Effector CD4-positive, alpha-beta T cell (primary cell): ENCODE measurements at places on chromosomes 2 and 18.

GRCh38 chr2:104050656-104051242 lies 803.2 kb upstream of the POU3F3 start:
- DNase-seq = no peak

GRCh38 chr2:45895241-45895861 lies 243.9 kb downstream of the PRKCE start:
- DNase-seq = no peak

DNA sequence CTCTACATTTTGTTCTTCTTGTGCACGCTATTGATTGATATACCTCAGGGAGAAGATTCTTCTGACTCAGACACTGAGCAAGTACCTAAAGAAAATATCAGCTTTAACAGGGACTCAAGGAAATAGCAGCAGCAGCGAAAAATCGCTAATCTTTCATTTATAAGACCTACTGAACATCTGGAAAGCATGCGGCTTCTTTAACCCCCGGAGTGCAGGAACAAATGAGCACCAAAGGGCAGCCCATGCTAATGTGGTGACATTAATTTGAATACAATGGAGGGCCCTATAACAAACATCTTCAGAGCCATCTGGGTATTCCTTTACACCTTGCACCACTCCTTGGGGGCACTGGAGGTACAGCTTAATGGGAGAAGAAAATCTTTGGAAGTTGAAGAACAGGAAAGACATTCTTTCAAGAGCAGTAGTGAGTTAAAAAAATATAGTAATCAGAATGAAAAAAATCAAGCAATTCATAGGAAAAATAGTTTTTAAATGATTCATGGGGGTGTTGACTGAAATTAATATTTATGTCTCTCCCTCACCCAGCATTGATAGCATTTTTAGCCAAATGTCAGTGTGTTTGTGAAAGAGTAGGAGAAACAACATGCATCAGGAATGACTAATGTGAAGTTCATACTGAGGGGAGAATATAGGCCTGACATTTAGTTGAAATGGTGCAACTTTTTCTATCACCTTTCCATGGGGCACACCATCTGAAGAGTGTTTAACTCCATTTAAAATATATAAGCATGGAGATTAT lies 281.7 kb downstream of the HRH4 start:
- no peak for DNase-seq

DNA sequence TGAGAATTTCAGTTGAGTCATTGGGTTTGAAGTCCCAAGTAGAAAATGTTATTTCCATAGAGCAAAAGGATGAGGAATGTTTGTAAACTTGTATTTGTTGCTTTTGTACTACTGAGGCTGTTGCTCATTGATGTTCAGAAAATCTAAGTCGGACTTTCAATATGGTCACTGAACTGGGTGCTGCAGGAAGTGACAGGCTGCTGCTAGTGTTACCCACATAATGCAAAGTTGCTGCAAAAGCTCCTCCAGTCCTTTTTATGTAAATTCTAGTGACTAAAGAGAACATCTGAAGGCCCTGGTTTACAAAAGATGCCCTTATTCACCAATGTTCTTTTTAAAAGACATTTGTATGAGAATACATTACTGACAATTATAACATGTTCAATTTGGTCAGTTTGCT lies 131.1 kb upstream of the FAM98A start:
- no peak for DNase-seq

DNA sequence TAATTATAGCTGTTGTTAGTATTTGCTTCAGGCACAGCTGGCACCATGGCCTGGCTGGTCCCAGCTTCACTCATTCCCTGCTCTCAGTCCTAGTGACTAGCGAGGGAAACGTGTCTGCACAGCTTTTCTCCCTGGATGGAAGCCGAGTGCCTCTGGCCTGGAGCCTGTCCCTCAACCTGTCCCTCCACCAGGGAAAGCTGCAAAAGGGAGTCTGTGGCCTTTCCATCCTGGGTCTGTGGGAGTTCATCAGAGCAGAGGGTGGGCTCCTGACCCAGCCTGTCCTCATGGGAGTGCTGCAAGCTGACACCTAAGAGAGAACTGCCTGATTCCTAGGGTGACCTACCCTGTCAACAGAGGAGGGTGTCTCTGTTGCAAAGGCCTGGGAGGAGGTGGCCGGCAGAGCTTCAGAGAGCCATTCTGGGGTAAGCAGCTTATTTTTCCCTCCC lies 118.3 kb downstream of the CAPN13 start:
- no peak for DNase-seq

- DNase-seq = no peak
Observed at GRCh38 chr2:227717687-227718567, at the start of gene SLC19A3. Gene SLC19A3, minus strand, starts transcription at chr2:227718028. Its CDS starts 15,710 bp downstream, at chr2:227702318.

DNA sequence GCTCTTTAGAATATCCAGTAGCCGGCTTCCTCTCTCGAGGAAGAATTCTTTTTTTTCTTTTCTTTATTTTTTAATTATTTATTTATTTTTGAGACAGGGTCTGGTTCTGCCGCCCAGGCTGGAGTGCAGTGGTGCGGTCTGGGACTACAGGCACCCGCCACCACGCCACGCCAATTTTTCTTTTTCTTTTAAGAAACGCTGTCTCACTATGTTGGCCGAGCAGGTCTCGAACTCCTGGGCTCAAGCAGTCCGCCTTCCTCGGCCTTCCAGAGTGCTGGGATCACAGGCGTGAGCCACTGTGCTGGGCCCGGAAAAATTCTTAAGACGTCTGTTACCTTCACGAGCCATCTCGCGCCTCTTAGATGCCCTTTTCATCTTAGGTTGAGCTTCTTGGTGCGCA lies 931 bp upstream of the TMEM131 start:
- no peak for DNase-seq

- no peak for DNase-seq
Observed at GRCh38 chr18:58800582-58800981, 64.1 kb upstream of the ZNF532 start.

DNA sequence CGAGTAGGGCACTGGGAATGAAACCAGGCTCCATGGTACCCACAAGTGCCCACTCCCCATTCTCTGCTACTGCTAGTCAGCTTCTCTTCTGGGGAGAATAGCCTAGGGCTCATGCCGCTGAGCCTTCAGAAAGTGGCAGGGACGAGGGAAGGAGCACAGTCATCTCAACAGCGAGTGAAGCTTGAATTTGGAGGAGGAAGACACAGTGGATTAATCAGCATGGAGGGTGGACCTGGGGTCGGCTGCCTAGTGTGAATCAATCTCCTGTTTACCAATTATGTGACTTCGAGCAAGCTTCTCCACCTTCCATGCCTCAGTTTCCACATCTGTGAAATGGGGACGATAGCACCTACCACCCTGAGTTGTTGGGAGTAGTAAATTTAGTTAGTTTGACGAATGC lies 157.0 kb downstream of the SEPTIN10 start:
- DNase-seq = no peak

GRCh38 chr18:67553437-67553836 lies 36.9 kb upstream of the DSEL start:
- no peak for DNase-seq

GRCh38 chr18:9616049-9616448 lies 1.7 kb upstream of the PPP4R1 start:
- no peak for DNase-seq

DNA sequence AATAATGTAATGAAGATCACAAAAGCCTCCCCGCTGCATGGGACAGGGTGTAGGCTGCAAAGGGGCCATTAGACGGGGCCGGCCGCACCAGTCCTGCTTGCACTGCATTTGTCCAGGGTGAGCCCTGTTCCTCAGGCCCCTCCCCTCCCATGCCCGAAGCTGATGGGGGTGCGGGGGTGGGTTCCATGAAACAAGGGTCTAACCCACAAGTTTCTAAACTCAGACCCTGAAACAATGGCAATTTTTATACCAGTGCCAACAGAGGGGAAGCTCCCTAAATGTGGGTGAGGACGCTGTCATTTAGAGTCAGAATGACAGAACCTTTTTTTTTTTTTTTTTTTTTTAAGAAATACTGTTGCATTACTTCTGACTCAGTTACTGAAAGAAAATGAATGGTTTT lies 39.7 kb downstream of the HS6ST1 start:
- DNase-seq = no peak

- DNase-seq = no peak
Observed at GRCh38 chr2:59389240-59389639, 1148.1 kb upstream of the FANCL start.

DNA sequence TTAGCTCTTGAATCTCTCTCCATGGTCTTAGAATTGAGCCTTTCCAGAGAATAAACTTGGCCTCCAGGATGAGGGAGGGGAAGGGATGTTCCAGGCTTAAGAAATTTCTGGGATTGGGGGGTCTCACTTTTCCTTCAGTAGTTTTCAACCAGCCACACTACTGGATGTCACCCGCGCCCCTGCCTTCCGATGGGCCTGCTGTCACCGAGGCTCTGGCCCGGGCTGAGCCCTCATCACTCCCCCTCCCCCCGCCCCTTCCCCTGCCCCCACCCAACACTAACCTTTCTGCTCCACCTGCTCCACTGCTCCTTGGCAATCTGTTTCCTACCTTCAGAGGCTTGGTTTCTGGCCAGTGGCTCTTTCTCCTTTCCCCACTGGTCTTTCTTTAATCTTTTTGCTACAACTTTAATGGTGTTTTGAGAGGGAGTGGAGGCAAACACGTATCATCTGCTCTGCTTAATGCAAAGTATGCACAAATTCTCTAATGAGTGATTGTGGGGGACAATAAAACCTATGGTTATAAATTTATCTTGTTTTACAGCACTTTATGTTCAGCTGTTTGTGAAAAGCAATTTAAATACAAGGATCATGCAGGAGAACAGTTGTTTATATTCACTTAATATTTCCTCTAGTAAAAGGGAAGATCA lies 155.1 kb downstream of the WDSUB1 start:
- DNase-seq = no peak

DNA sequence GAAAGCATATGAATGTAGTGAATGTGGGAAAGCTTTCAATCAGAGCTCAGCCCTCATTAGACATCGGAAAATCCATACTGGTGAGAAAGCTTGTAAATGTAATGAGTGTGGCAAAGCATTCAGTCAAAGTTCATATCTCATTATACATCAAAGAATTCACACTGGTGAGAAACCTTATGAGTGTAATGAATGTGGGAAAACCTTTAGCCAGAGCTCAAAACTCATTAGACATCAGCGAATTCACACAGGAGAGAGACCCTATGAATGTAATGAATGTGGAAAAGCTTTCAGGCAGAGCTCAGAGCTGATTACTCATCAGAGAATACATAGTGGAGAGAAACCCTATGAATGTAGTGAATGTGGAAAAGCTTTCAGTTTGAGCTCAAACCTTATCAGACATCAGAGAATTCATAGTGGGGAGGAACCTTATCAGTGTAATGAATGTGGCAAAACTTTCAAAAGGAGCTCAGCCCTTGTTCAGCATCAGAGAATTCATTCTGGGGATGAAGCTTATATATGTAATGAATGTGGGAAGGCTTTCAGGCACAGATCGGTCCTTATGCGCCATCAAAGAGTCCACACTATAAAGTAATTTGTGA lies 5.0 kb downstream of the ZNF397 start:
- no peak for DNase-seq

DNA sequence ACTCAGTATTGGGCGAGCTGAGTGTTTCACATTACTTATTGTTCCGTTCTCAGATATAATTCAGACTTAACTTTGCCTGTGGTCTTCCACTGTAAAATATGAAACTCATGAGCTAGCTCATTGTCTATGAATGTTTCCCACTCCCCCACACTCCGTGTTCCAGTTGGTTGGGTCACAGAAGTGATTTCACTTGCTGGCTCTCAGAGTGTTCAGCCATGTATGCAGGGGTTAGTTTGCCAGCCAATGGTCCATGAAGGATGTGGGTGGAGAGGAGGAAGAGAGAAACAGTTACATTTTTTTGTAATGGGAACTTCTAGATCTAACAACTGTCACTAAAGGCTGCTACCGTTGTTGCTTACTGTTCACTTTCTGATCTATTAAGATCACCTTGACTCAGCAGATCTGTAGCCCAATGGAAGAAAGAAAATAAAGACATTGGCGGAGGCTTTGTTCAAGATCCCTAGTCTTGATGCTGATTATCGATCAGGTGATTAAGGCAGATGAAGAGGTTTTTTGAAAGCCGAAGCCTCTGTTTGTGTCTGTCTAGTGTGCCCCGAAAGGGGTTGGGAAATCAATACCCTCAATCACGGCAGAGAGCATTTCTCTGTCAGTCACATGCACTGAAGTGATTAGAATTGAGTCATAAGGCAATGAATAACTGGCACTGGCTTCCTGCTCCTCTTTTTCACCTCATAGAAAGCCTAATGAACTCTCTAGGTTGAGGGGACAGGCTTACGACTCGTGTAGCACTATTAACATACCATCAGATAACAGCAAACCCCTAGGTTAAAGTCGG lies 279.7 kb upstream of the FIGN start:
- DNase-seq = no peak

DNA sequence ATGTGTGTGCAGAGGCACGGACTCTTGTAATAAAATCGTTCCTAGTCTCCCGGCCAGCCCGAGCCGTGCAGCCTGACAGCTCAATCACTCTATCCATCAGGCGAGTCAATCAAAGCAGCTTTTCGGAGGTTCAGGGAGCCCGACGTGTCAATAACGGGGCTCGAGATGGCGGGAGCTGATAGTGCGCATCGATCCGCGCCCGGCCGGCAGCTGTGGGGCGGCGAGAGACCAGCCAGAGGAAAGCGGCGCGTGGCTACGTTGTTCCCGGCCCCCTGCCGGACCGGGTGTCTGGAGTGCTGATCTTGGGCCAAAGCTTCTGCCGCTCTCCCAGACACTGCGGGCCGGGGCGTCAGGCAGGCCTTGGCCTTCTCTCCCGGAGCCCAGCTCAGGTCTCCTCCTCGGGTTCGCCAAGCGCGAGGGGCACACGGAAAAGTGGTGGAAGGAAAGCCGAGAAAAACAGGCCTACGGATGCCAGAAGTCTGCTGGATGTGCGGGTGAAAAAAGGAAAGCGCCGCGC lies 2.4 kb downstream of the EN1 start:
- DNase-seq = no peak

DNA sequence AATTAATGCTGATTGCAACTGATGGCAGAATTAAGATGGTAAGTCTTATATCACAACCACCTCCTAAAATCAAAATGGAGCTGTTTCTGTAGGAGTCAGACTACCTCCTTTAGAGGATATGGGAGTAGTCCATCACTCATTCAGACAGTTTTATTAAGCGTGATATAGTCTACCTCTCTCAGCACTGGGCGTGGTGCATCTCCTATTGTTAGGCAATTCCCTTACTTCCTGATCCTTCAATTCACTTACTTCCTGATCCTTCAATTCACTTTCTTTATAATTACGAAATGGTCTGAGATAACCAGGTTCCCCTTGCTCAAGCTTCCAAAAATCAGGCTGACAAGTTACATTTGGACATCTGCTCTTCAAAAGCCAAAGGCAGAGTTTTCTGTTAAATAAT lies 31.9 kb downstream of the ATP8B1 start:
- no peak for DNase-seq

GRCh38 chr2:29691391-29691950 lies 229.9 kb downstream of the ALK start:
- no peak for DNase-seq

DNA sequence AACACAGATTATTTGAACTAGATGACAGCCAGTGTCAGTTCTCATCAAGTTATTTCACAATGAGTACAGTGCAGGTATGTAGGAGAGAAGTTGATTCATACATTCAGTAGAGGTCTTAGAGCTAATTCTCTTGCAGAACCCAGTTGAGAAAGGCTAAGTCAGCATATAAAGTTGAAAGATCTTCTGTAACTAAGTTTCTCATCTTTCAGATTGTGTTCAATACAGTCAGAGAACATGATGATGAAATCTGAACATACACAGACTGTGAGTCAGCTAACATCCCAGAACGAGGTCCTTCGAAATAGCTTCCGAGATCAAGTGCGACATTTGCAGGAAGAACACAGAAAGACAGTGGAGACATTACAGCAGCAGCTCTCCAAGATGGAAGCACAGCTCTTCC lies 41.9 kb upstream of the LIMS1 start:
- no peak for DNase-seq

GRCh38 chr18:28729321-28729720 lies 552.4 kb upstream of the CDH2 start:
- no peak for DNase-seq

GRCh38 chr2:51918113-51918512 lies 886.2 kb upstream of the NRXN1 start:
- DNase-seq = no peak
